Bronchial epithelial cell (primary cell): ENCODE measurements at places on chromosomes 16 and 17. TPM values are rescaled to one million over a fixed set of nuclear protein-coding genes. Genes with fewer than 3 reads are reported as not detected.

- DNase-seq, result peak; percentile 7
Measured at GRCh38 chr17:56752263-56752836, 81.4 kb downstream of the C17orf67 start.

DNA sequence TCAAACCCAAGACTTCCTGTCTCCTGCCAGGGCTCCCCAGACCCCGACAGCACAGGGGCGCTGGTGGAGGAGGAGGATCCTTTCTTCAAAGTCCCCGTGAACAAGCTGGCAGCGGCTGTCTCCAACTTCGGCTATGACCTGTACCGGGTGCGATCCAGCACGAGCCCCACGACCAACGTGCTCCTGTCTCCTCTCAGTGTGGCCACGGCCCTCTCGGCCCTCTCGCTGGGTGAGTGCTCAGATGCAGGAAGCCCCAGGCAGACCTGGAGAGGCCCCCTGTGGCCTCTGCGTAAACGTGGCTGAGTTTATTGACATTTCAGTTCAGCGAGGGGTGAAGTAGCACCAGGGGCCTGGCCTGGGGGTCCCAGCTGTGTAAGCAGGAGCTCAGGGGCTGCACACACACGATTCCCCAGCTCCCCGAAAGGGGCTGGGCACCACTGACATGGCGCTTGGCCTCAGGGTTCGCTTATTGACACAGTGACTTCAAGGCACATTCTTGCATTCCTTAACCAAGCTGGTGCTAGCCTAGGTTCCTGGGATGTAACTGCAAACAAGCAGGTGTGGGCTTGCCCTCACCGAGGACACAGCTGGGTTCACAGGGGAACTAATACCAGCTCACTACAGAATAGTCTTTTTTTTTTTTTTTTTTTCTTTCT lies 8.1 kb downstream of the SERPINF1 start:
- DNase-seq, result peak; percentile 99

DNA sequence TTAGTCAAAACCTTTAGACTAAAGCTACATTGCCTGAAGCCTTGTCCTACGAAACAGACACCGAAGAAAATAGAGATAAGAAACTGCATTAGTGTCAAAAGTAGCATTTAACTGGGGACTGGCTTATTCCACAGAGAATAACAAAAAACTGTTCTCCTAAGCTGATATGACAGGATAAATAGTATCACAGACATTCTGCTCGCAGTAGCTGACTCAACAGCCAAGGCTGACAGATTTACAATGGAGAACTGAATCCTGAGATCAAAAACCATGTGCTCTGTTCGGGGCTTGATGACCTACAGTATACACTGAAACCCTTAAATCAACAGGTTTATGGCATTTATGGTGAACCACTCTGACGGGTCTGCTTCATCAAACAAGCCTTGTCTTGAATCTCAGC lies 25.5 kb downstream of the ADAMTS18 start:
- no peak for DNase-seq

DNA sequence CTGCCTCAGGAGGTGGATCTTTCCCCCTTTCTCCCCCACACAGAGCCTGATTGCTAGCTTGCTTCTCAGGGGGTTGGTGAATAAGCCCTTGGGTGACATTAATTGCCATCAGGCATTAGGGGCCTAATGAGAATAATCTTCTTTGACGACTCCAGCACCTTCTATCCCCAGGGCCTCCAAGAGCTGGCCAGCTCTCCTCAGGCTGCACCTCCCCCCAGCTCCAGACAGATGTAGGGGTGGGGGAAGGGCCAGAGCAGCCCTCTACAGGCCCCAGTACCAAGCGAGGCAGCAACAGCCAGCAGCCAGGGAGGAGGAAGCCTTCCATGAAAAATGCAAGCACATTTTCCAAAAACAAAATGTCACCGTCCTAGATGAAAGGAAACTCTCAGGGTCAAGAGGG lies 1.4 kb upstream of the TMEM132E start:
- no peak for DNase-seq

DNA sequence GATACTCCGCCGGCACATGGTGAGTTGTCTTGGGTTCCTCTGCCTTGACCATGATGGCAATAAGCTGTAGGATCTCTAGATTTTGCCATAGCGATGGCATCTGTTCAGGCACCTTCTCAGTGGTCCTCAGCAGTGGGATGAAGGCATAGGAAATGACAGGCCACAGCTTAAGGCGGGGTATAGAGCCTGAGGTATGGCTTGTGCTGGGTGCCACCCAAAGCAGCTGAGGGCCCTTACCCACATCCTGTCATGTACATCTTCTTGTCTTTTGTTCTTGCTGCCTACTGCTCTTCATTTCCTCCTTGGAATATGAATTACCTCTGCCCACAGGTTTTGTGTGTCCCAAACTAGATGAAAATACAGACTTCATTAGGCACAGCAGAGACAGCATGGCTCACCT lies 29.5 kb downstream of the KAT7 start:
- DNase-seq, result no peak

AANAT gene
- total RNA-seq, result not detected in 2 replicates

PSMD12 gene
- 13.2 and 26.2 TPM in 2 replicates for total RNA-seq

FBXL19 gene
- total RNA-seq, result 7.9 and 10.0 TPM in 2 replicates
